Activated naive CD8-positive, alpha-beta T cell treated with anti-CD3 and anti-CD28 coated beads, Interleukin-2, amount 50 U/mL, for 24 hours (primary cell): ENCODE measurements at places on chromosomes 2 and 18.
A peak's percentile ranks its signal among the peaks of the same experiment; 100 is the strongest.

DNA sequence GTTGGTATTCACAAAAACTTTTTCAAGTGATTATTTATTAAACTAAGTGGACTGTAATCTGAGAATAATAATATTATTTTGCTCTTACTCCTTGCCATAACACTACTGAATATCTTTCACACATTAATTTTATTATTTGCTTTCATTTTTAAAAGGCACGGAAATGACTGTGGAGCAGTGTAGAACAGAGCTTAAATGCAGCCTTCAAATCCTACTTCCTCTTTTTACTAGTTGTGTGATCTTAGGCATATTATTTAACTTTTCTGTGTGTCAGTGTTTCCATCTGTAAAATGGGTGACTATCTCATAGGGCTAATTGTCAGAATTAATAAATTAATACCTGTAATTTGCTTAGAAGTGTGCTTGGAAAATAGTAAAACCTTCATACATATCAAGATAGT is 55.5 kb upstream of the SLC8A1 start:
- no peak for DNase-seq

GRCh38 chr18:25531207-25531606 is 179.2 kb upstream of the ZNF521 start:
- DNase-seq, result no peak

DNA sequence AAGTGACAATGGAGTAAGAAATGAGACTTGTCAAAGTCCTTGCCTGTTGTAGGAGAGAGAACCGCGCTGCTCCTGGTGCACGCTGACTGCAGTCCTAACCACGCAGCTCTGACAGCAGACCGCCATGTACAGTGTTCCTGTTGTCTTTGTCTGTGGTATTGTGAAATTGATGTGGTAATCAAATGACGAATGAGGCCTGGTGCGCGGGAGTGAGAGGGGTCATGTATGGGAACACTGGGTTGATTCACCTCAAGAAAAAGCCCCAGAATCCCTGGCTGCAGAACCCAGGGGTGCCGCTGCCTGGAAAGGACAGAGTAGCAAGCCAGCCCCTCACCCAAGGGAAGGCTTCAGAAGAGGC is 64.0 kb downstream of the INPP4A start:
- peak; percentile 80 for DNase-seq

GRCh38 chr2:111244864-111245263 is 124.2 kb downstream of the BCL2L11 start:
- DNase-seq, result no peak

DNA sequence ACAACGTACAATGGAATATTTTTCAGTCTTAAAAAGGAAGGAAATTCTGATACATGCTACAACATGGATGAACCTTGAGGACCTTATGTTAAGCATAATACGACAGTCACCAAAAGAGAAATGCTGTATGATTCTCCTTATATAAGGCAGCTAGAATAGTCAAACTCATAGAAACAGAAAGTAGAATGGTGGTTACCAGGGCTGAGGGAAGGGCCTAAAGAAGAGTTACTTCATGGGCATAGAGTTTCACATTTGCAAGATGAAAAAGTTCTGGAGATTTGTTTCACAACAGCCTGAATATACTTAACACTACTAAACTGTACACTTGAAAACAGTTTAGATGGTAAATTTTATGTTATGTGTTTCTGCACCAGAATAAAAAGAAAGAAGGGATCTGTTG is 113.3 kb downstream of the GALNT1 start:
- no peak for DNase-seq

- DNase-seq, result no peak
These were observed 8.8 kb upstream of the PRSS56 start for GRCh38 chr2:232511336-232511890.

GRCh38 chr2:82320296-82320695 is 2015.7 kb upstream of the LRRTM1 start:
- no peak for DNase-seq

GRCh38 chr2:28895189-28895893 is 874 bp downstream of the WDR43 start:
- peak; percentile 53 for DNase-seq

DNA sequence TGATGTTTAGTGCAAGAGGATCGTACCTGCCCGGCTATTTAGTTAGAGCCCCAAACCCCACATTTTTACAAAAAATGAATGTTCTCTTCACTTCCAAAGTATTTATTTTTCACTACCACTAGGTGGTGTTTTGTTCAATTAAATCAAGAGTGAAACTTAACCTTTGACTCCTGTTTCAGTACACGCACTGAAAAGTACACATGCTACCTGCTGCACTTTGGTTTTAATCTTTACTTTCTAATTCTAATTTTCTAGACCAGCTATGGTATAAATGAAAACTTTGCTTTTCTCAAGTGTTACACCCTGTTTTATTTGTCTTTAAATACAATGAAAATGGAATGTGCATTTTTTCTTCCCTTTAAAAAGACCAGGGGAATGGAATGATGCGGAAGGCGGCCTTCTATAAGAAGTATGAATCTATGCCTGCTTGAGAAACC is 31.4 kb upstream of the CHN1 start:
- no peak for DNase-seq

DNA sequence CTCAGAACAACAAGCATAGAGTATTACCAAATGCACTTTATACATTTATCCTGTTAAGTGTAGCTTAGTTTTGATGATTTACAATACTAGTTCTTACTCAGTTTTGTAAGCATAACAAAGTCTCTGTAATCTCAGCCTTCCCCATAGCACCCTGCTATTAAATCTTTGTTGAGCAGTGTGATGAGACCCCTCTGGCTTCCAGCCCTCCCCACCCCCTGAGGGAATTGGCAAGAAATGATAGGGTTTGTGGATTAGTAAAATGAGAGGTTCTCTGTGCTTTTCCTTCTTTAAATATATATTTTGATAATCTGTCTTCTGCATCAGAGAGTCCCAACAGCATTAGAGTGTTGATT is 37.2 kb downstream of the ZNF521 start:
- DNase-seq, result no peak

GRCh38 chr18:55501579-55501978 is 86.4 kb downstream of the TCF4 start:
- DNase-seq, result no peak

- DNase-seq, result no peak
These were observed 7.7 kb upstream of the ALLC start for GRCh38 chr2:3650140-3650920.

GRCh38 chr2:11375025-11375688 is 30.7 kb upstream of the ROCK2 start:
- DNase-seq, result no peak

DNA sequence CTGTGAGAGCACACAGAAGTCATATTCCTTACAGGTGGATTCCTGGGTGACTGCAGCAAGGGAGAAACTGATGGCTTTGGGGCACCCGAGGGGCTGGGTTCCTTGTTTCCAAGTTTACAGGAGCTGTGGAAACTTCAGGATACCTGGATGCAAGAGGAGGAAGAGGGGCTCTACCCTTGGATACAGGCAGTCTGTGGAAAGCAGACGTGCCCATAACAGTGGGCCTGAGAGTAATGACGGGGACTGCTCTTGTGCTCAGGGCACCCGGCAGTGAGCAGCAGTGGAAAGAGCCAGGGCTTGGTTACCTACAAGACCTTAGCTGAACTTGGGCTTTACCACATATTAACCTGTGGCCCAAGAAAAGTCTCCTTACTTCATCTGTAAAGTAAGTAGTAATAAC is 102.2 kb upstream of the TGFA start:
- no peak for DNase-seq

GRCh38 chr18:74248189-74248588 is 43.6 kb downstream of the CYB5A start:
- no peak for DNase-seq

GRCh38 chr18:6018671-6019070 is 123.3 kb upstream of the TMEM200C start:
- no peak for DNase-seq

GRCh38 chr18:79574938-79575525 is 104.6 kb upstream of the CTDP1 start:
- DNase-seq, result no peak

DNA sequence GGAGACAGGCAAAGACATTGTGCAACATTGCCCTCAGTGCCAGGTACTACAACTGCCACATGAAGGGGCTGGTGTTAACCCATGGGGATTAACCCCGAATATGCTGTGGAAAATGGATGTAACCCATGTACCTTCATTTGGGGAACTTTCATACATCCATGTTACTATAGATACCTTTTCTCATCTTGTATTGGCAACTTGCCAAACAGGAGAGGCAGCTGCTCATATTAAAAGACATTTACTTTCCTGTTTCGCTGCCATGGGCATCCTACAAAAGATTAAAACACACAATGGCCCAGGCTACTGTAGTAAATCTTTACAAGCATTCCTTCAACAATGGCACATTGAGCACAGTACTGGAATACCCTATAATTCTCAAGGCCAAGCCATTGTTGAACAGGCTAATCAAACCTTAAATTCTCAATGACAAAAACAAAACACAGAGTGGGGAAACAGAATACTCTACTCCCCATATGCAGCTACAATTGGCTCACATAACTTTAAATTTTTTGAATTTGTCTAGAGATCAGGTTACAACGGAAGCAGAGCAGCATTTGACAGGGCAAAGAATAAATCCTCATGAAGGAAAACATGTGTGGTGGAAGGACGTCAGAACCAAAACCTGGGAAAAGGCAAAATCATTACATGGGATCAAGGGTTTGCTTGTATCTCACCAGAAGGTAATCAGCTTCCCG is 1723.5 kb upstream of the LRRTM1 start:
- DNase-seq, result no peak

- peak; percentile 29 for DNase-seq
These were observed 20.9 kb downstream of the THNSL2 start for GRCh38 chr2:88190808-88191721.

GRCh38 chr2:60853531-60853930 is 27.8 kb upstream of the REL start:
- no peak for DNase-seq

DNA sequence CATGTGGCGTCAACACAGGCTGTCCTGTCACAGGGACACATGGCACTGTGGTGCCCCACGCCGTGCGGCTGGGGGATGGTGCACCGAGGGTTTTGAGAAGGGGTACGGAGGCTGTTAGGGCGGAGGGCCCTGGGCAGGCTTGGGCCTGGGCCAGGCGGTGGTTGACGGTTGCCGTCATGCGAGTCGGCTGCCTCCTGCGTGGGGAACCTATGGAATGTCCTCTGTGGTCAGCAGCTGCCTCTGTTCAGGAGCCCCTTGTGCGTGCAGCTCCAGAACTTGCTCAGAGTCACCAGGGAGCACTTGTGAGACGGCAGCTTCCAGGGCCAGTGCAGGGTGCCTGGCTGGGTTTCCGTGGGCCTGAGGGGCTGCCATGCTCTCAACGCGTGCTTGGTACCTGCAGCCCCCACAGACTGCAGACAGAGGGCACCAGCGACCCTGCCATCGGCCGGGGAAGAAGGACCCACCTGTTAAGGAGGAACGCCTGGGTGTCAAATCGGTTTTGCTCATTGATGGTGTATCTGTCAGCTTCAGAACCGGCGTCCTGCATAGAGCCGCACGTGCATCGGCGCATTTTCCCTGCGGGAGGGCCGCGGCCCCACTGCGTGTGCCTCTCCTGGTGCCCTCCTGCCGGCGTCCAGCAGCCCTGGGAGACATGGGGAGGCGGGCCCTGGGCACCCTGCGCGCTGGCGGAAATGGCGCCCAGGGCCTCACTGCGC is 10.0 kb upstream of the D2HGDH start:
- DNase-seq, result peak; percentile 34

DNA sequence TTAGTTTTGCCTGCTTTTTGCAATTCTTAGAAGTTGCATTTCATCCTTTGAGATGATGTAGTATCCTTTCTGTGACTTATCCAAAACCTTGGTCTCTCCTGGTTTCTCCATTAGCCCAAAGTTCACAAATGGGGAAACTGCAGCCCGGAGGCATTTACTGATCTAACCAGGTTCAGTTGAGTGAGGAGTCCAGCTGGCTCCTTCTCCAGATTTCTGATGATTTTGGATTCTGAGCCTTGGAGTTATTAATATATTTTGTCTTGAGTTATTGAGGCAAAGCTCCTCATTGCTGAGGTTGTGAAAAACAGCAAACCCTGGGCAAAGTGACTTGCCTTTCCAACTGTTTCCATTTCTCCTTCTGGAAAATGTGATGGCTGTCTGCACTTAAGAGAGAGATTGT is 1.7 kb downstream of the SLC1A4 start:
- no peak for DNase-seq

GRCh38 chr2:61141151-61141550 is 20.8 kb upstream of the C2orf74 start:
- no peak for DNase-seq

DNA sequence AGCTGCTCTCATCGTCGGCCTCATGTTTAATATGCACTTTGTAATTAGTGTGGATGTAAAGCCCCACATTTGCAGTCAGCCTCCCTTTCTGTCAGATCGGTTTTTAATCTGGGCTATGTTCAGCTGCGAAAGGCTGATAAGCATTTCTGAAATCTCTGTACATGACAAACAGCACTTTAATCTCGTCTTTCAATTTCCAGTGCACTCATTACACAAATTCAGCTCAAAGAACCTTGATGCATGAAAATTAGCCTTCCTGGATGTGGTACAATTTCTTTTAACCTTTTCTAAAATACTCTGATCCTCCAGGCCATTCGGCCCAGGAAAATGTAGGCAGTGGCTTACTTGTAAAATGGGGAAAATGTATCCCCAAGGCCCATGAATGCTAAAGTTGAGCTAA is 265.1 kb downstream of the RND3 start:
- no peak for DNase-seq

- no peak for DNase-seq
These were observed 108.1 kb upstream of the SIX3 start for GRCh38 chr2:44833171-44834069.

DNA sequence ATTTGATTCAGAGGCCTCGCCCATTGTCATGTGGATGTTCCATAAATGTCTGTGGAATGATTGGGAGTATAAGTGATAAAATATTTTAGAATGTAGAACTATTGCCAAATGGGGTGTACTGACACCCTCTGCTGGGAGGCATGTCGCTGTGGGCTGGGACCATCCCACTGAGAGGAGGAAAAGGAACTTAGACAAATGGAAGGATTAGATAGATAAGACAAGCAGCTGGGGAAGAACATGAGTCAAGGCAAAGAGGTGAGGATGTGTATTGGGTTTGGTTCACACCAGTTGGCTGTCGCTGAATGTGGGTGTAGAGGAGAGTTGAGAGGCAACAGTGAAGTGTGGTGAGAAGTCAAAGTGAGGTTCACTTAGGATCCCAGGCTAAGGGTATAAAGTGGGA is 4.0 kb downstream of the C2orf74 start:
- no peak for DNase-seq

- DNase-seq, result no peak
These were observed 55.5 kb upstream of the HS6ST1 start for GRCh38 chr2:128374001-128374710.
